ENCODE measurements at places on chromosomes 6 and 20.

DNA sequence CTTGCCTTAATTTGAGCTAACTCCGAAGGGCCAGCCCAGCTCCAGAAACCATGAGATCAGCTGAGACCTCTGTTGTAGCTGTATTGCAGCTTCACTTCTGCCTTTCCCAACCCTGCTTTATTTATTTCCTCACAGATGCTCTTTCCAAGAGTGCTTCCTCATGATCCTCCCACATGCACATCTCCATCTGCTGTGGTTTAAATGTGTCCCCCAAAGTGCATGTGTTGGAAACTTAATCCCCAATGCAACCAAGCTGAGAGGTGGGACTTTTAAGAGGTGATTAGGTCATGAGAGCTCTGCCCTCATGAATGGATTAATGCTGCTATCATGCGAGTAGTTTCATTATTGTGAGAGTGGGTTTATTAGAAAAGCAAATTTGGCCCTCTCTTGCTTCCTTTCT lies 164.4 kb upstream of the TAB2 start:
- DNase-seq, result no peak

GRCh38 chr20:31731321-31731717 lies 7.8 kb upstream of the TPX2 start:
- DNase-seq, result no peak

DNA sequence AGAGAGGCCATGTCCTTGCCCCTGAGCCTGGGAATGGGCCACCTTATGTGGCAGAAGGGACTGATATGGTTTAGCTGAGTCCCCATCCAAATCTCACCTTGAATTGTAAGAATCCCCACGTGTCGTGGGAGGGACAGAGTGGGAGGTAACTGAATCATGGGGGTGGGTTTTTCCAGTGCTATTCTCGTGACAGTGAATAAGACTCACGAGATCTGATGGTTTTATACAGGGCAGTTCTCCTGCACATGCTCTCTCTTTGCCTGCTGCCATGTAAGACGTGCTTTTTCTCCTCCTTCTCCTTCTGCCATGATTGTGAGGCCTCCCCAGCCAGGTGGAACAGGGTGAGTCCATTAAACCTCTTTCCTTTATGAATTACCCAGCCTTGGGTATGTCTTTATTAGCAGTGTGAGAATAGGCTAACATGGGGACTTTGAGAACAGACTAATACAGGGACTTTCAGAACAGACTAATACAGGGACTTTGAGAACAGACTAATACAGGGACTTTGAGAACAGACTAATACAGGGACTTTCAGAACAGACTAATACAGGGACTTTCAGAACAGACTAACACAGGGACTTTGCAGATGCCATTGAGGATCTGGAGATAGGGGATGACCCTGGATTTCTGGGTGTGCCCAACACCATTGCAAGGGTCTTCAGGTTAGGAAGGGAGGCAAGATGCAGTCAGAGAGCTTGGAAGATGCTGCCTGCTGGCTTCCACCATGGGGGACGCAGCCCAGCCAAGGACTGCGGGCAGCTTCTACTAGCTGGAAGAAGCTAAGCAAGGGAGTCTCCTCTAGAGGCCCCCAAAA lies 86.9 kb downstream of the RAMACL start:
- DNase-seq, result no peak

GRCh38 chr6:113631666-113632065 lies 225.5 kb upstream of the MARCKS start:
- DNase-seq, result no peak

DNA sequence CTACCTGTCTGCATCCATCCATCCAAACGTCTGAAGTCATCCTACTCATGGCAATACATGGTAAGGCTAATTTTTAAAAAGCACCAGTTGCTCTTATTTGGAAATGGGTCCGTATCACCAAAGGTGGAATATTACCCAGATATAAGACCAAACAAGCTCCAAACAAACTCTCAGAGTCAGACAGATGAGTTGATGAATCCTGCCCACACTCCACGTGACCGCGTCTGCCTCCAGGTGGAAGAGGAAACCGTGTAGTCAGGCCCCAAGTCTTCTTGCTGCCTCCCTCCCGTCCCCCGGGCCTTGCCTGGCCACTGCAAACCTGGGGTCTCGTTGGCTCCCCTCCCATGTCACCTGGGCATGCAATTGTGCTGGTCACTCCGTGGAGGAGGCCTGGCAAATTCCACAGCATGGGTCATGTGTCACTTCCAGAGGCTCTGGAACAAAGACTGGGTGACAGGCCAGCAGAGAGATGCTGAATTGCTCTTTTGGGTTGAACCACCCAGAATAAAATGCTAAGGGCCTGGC lies 31.8 kb downstream of the CTCFL start:
- DNase-seq, result no peak

DNA sequence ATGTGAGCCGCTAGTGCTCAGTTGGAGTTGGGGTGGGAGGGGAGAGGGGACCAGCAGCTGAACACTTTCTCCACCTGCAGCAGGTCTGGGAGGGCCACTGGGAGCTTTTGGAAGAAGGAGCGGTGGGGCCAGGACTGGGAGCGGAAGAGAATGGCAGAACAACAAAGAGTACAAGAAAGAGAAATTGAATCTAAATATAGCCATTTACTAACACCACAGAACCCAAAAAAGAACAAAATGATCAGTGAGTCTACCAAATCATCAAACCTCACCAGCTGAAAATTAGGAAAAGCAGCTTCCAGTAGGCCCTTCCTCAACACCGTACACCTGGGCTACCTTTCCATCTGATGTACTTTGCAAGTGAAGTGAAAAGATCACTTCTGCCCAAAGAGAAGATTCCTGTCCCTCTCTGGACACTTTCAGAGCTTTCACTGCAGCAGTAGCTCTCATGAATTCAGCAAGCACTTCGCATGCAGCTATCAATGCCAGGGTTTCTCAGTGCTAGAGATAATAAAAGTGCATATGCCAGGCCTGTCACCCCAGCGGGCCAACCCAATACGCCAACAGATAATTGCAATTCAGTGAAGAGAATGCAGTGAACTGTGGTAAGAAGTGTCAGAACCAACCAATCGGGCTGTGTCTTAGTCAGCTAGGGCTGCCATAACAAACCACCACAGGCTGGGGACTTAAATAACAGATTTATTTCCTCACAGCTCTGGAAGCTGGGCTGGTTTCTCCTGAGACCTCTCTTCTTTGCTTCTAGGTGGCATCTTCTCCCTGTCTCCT lies 597 bp downstream of the LY86 start:
- no peak for DNase-seq

DNA sequence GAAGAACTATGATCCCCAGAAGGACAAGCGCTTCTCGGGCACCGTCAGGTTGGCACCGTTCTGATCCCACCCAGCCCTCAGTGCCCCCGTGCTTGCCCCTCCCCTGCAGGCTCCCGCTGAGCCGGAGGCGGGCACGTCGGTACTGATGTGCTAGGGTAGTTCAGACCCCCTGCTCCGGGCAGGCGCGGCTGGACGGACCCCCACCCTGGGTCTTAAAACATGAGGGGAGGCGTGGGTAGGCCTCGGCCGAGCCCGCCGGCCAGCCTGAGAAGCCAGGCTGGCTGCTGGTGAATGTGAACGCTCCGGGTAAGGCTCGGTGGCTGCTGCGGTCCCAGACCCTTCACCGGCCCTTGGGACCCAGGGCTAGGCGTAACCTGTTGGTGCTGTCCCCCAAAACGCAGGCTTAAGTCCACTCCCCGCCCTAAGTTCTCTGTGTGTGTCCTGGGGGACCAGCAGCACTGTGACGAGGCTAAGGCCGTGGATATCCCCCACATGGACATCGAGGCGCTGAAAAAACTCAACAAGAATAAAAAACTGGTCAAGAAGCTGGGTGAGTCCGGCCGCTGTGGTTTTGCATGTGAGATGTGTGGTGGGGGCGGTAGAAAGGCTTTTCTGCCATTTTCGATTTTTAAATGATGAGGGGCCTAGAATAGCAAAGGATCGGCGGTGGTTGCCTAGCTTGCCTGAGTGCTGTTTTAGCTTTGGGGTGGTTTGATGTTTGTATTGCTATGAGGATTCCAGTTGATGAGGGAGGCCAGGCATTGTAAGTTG lies 964 bp downstream of the RPL10A start:
- no peak for DNase-seq

DNA sequence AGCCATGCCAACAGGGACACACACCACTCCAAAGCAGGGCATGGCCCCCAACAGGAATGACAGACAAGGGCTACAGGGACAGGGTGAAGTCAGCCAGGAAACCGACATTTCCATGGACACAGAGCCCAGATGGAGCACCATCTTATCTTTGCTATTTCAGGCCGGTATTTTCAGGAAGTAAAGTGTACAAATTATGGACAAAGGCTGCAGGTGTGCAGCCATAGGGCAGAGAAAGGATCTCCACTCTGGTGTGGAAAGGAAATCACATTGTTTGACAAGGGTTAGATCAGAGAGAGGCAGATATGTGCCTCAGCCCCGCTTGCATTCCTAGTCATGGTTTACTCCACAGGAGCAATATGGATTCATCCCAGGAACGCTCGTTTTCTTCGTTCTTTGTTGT lies 81.7 kb upstream of the SLC22A23 start:
- no peak for DNase-seq

DNA sequence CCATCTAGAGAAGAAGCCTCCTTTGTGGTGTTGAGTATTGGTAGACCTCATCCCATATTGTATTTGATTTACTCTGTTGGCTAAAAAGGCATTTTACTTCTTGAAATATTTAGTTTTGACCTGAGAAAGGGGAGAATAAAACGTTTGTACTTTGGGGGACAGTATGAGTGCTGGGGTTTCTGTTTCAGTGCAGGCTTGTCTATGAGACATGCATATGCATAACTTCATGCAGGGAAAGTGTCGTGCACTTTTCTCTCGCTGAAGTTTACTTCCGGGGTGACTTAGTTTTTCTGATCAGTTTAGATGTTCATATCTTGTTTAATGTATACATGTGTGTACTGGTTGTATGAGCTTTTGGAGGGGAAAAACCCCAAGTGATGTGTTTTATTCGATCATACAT lies 59.5 kb downstream of the UTRN start:
- DNase-seq, result no peak

- DNase-seq, result peak; percentile 29
Measured at GRCh38 chr6:110999634-111000270, 17.9 kb downstream of the RPF2 start.

- peak; percentile 37 for DNase-seq
Measured at GRCh38 chr6:161128680-161129196, 137.2 kb downstream of the MAP3K4 start.

- peak; percentile 75 for DNase-seq
Measured at GRCh38 chr6:29005183-29005885, at the start of gene ZNF311. Gene ZNF311 (minus strand): TSS chr6:29005315. CDS start chr6:29003954, 1,361 bp downstream.

DNA sequence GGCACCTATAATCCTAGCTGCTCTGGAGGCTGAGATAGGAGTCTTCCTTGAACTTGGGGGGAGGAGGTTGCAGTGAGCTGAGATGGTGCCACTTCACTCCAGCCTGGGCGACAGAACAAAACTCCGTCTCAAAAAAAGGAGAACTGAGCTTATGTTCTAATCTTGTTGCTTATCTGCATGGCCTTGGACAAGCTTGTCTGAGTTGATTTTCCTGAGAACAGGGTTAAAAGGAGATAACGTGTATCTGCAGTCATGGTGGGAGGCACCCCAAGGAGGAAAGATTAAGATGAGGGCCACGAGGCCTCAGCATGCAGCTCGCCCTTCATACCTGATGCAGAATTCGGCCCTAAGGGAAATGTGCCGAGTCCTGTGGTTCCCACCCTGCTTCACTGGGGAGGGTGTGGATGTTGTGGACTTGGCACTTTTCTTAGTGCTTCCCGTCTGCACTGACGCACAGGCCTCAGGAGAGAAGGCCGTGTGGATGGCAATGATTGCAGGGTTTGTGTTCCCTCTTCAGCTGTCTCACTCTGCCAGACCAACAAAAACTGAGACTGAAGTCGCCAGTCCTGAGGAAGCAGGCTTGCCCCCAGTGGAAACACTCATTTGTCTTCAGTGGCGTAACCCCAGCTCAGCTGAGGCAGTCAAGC lies 56.3 kb downstream of the EZR start:
- DNase-seq, result no peak

DNA sequence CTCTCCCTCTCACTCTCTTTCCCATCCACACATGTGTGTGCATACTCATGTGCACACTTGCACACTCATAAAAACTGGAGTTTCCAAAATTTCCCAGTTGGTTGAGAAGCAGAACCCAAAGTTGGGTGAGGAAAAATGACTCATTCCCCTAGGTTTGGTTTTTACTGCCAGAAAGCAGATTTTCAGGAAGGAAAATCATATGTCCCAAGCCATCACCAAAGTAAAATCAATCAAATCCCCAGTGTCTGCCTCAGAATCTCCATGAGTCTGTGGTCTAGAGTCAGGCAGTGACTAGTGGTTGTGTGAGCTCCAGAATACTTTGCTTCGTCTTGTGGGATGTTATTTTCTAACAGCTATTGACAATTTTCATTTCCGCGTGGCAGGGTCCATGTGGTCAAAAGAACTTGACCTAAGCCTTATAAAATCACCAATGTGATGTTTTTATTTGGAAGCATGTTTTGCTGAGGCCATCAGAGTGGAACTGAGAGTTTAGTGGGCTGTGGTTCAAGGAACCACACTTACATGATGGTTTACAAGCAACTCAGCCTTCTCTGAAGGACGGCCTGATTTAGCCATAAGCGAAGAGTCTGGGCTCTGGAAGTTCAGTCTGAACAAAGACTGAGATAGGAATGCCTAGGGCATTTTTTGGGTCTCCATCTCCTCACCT lies 81.9 kb upstream of the CCN6 start:
- DNase-seq, result peak; percentile 69

- DNase-seq, result no peak
Measured at GRCh38 chr6:35573495-35574110, 60.9 kb upstream of the TULP1 start.

DNA sequence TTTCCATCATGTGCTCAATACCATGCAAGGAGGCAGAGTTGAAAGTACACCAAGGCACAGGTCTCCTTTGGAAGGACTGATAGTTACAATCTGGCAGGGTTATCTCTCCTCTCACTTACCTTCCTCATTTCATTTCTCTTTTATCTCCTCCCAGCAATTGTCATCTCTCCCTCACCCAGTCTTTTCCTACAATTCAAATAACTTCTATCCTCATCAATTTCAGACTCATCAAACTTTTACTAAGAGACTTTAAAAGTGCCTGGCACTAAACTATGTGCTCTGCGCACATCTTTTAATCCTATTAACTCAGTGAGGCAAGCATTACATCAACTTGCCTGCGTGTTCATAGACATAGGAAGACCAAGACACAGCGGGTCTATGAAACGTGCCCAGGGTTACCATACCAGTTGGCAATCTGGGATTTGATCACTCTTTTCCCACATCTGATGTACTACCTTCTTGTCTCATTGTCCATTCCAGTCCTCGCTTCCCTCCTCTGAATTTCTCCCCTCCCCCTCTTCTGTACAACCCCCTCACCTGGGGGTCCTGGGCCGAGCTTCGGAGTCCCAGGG lies 1.2 kb downstream of the VARS1 start:
- peak; percentile 42 for DNase-seq

- no peak for DNase-seq
Measured at GRCh38 chr6:17902974-17903373, 84.5 kb downstream of the KIF13A start.

- peak; percentile 29 for DNase-seq
Measured at GRCh38 chr6:29647927-29648642, 8.8 kb upstream of the MOG start.

All from fibroblast of skin of abdomen (primary cell).